Skin of body (tissue), 3 donors: ENCODE measurements at places on chromosomes 12 and 14. TPM values are rescaled to one million over a fixed set of nuclear protein-coding genes. Genes with fewer than 3 reads are reported as not detected.
A peak's percentile ranks its signal among the peaks of the same experiment; 100 is the strongest.

GRCh38 chr14:24630872-24631477 lies 3.0 kb downstream of the GZMB start:
- no peak for DNase-seq

DNA sequence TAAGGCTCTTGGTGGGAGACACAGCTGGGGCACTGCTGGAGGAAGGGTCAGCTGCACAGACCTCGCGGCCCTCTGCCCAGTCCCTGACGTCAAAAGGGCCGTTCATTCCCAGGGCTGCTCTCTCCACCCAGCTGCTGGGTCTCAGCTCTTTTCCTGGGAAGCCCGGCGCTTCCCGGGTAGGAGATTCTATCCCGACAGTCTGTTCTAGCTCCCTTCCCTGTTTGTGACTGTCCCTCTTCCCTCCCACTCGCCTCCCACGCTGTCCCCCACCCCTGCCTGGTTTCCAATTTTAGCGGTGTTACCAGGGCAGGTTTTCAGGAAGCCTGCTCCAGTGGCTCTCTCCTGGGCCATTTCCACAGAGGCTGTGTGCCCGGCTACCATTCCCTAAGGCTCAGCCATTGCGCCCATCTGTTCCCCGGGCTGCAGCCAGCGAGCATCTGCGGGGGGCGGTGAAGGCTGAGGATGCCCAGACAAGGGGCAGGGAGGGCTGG lies 186.6 kb downstream of the CACNA1C start:
- no peak for DNase-seq

DNA sequence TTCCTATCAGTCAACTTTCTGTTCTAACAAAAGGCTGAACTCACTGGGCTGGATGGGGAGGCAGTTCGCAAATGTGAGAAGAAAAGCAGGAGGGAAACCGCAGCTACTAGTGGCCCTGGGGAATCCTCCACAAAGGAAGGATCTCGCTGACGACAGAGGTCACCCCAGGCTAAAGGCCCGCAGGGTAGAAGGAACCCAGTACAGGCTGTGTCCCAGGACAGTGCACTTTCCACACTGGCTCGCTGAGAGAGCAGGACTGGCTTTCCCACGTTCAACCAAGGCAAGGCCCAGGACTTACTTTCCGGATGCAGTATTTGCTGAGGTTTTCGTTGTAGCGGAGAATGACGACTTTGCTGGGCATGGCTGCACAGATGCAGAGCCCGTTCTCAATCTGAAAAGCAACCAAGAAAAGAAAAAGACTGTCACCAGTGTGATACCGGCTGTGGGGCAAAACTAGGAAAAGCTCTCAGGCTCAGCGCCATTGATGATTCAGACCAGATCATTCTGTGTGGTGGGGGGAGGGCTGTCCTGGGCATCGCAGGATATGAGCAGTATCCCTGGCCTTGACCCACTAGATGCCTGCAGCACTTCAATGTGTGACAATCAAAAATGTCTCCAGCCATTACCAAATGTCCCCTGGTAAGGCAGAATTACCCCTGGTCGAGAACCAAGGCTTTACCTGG lies 36.3 kb downstream of the PRKAB1 start:
- DNase-seq, result no peak

DNA sequence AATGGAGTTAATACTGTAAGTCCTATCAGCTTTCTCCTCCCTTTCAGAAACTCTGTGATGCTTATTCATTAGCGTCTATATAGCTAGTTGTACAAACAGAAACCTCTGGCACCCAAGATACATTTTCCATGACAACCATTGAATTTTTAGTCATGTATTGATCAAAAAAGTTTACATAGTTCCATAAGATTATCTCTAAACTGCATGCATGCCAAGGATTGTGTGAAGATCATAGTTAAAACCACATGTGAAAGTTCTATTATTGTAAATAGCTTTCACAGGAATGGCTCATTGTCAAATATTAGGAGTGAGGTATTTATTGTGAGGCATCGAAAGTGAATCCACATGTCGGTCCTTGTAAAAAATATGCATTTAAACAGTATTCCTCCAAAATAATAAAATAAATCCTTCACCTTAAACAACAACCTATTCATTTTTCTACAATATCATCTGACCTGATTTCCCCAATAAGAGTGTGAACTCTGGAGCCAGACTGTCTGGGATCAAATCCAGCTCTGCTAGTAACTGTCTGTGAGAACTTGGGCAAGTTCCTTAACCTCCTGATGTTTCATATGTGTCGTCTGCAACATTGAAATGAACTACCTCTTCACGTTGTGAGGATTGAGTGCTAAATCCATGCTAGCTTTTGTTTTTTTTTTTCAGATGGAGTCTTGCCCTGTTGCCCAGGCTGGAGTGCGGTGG lies 10.6 kb upstream of the CDKL1 start:
- peak; percentile 92 for DNase-seq

The KRT6B gene
- total RNA-seq, result 204 TPM

The PAX9 gene
- total RNA-seq, result 2.8 TPM

The NOS1 gene
- total RNA-seq, result 1.7 TPM
